ENCODE measurements at places on chromosomes 1 and 21.

DNA sequence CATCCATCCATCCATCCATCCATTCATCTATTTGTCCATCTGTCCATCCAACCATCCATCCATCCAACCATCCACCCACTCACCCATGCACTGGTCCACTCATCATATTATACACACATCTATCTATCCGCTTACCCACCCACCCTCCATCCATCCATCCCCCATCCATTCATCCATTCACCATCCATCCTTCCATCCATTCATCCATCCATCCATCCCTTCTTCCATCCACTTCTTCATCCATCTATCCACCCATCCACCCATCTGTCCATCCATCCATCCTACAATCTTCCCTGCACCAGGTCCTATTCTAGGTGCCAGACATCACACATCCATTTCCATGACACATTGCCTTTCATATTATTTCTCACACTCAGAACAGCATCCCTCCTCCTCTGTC, 87.1 kb upstream of the ROR1 start:
- no peak overlapping the region for H3K4me3 ChIP-seq
- DNase-seq = no peak

- H3K27ac ChIP-seq = no peak overlapping the region
- DNase-seq = no peak
- H3K27me3 ChIP-seq = peaks cover 7% of the 10 kb centered on the region
- no peak overlapping the region for H3K4me3 ChIP-seq
- no peaks in the 10 kb centered on the region for H3K36me3 ChIP-seq
Observed at GRCh38 chr21:15071009-15071408, 6.2 kb upstream of the NRIP1 start.

DNA sequence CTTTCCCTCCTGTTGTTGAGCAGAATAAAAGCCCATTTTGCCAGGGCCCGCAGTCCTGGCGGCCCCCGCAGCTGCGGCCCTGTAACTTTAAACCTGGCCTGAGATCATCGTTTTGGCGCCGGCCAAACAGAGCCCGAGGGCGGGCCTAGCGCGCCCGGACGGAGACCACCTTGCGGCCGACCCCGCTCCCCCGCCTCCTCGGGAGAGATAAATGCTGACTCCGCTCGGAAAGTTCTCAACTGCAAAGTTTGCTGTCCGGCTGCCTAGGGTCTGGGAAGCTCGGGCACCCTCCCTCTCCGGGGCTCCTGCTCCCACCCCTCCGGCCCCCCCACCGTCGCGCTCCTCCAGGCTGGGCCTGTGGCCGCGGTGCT, at the start of gene PDPN:
Gene PDPN (plus strand): TSS at position 238 of the 371 bp plus-strand sequence. CDS start 202 bp downstream, outside the sequence.
- no peak within 1 kb of the TSS for H3K4me3 ChIP-seq
- H3K4me1 ChIP-seq = no peaks in the 10 kb centered on the region
- DNase-seq = no peak
- no peaks in the 10 kb centered on the region for H3K36me3 ChIP-seq

GRCh38 chr1:75014250-75014649, 119.9 kb upstream of the LHX8 start:
- no peaks in the 10 kb centered on the region for H3K27me3 ChIP-seq
- H3K4me1 ChIP-seq = no peaks in the 10 kb centered on the region
- no peak overlapping the region for H3K4me3 ChIP-seq

GRCh38 chr1:34696230-34696629, 58.6 kb upstream of the GJB5 start:
- no peak overlapping the region for H3K4me3 ChIP-seq
- no peak overlapping the region for H3K27ac ChIP-seq
- peaks cover 54% of the 10 kb centered on the region for H3K27me3 ChIP-seq
- H3K4me1 ChIP-seq = no peaks in the 10 kb centered on the region
- no peaks in the 10 kb centered on the region for H3K36me3 ChIP-seq

DNA sequence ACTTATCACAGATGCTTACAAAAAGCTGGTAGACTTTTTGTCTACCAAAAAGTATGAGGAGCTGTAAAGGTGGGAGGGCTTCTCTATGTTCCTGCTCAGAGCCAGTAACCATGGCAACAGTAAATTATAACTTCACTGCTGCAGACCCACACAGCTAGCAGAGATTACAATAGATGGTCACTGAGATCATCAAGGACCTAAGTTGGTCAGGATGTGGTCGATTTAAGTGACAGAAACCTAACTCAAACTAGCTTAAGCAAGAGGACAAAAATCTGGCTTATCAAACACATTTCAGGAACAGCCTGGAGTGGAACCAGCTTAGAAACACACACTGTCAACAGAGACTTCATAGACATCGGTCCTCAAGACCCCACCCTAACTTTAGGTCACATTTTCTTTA, 113.4 kb upstream of the ATP1A1 start:
- peaks cover 16% of the 10 kb centered on the region for H3K4me1 ChIP-seq
- peak; percentile 16 for DNase-seq
- H3K36me3 ChIP-seq = no peaks in the 10 kb centered on the region
- no peak overlapping the region for H3K4me3 ChIP-seq

DNA sequence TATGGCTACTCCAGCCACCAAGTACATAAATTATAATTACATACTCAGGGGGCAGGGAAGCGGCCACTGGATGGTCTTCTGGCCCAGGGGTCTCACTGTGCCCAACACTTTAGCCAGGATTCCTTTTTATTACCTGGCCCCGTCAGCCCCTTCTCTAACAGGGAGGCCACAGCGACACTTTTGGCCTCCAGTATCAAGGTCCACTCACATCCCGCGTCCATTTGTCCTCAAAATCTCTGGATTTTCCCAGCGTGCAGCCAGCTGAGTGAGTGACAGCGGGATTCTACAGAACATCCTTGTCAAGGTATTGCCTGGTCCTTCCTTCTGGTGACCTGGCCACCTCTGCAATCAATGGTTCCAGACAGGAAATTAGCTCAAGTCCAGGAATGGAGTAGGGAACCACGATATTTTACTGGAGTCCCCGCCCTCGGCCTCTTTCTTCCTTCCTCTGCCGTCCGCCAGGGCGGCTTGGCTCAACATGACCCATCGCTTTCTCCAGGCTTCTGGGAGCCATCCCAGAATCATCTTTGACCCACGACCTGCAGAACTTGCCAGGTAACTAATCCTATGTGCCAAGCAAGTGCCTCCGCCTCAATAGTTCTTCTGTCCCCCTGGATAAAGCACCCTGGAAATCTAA, 2.7 kb upstream of the COL6A2 start:
- H3K27me3 ChIP-seq = peaks cover 68% of the 10 kb centered on the region
- DNase-seq = no peak
- H3K36me3 ChIP-seq = no peaks in the 10 kb centered on the region

DNA sequence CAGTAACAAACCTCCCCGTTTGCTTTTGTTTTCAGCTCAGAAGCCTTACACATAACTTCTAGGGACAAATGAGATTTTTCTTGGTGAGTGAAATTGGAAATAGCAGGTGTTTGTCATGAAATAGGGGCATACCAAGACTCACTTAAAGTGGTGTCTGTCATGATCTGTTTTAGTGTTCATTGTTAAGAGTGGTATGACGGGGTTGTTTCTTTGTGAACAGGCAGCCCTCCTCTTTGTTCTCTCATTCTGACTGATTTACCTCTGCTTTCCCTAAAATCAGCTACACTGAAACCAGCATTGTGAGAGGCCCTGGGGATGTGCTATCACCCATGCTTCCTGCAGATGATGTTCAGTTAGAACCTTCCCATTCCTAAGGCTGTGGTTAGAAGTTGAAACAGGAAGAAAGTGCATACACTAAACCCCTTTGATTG, 2.5 kb upstream of the ERO1B start:
- H3K27me3 ChIP-seq = peaks cover 22% of the 10 kb centered on the region
- peaks cover 12% of the 10 kb centered on the region for H3K4me1 ChIP-seq
- no peak for DNase-seq
- H3K4me3 ChIP-seq = no peak overlapping the region
- no peak overlapping the region for H3K27ac ChIP-seq
